KBM-7 (cell line): ENCODE measurements at places on chromosomes 4 and X.

GRCh38 chr4:185748901-185749390 lies 63.0 kb downstream of the SORBS2 start:
- no peak for DNase-seq

- DNase-seq = peak; percentile 48
Measured at GRCh38 chr4:176150356-176150682, 45.1 kb downstream of the SPATA4 start.

- DNase-seq = peak; percentile 48
Measured at GRCh38 chrX:3143043-3143799, 102.0 kb downstream of the ARSF start.

- peak; percentile 36 for DNase-seq
Measured at GRCh38 chr4:138522366-138522765, 280.2 kb upstream of the SLC7A11 start.

DNA sequence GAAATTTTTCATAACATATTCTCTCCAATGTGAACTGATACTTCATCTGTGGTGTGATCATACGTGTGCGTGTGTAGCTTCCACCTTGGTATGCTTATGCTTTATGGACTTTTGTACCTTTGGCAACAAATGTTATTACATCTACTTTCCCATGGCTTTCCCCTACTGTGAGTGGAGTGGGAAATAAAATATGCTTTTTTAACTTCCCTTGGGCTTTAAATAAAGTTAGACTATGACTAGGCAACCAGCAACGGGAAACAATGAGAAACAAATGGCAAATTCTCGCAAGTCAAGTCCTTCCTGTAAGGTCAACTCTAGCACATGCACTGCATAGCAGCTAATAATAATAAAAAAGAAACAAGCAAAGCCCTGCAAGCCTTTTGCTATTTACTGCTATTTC lies 205.0 kb upstream of the PDE5A start:
- DNase-seq = no peak

DNA sequence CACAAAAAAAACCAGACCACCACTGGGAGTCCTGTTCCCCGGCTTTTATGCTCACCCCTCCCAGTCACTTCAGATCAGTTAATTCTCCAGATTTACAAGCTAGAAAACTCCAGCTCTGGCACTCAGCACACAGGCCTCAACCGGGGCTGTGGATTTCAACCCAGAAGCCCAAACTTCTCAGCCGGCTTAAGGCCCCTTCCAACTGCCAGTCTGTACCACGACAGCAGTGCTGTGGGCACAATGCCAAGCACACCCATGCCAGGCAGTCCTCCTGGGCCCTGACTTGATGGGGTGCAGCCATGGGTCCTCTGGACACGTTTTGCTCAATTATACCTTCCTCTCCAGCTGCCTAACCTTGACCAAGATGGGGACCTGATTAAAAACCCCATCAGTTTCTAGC lies 12.2 kb downstream of the SOD3 start:
- no peak for DNase-seq
